ENCODE measurements at places on chromosomes 2 and 18.

DNA sequence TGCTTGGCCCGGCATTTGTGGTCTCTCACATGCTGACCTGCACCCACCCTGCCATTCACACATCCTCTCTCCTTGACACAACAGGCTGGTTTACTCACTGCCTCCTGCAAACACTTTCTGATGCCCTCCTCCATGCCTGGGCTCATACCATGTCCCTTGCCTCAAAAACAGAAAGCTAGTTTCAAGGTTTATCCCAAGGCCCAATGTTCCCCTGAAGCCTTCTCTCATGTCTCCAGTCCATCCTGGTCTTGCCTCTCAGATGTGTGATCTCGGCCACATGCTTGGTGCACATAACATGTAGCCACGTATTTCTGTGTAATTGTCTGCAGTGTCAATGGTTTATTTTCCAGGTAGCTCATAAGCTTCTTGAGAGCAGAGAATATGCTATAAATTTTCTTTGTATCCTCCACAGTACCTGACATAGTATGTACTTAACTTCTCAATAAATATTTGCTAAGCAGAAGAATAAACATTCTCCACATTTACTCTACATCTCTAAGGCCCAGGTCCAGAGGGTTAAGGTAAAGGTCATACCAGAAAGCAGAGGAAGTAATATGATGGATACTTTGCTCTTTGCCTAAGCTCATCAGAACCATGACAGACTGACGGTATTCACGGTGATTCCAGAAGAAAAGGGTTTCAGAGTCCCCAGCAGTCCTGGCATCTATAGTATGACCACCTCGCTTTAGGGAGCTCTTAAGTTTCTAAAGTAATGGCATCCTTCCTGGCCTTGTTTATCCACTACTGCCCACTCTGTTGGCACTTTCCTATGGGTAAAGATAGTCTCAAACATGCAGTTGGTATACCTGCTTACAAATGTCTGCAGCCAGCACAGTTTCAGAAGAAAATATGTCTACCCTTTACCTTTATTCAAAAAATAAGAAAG is 163.4 kb upstream of the ZFP36L2 start:
- no peak for DNase-seq

GRCh38 chr2:157444641-157445040 is 752 bp upstream of the CYTIP start:
- no peak for DNase-seq

- no peak for DNase-seq
These were observed 74.2 kb upstream of the MC4R start for GRCh38 chr18:60446821-60447220.

GRCh38 chr2:199804831-199805230 is 46.2 kb downstream of the FTCDNL1 start:
- DNase-seq: no peak

DNA sequence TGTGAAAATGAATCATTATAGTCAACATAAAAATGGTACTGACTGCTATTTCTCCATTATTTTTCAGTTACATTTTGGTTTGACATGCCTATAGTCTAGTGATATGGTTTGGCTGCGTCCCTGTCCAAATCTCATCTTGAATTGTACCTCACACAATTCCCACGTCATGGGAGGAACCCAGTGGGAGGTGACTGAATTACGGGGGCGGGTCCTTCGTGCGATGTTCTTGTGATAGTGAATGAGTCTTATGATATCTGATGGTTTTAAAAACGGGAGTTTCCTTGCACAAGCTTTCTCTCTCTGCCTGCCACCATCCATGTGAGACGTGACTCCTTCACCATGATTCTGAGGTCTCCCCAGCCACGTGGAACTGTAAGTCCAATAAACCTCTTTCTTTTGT is 70.3 kb downstream of the BAZ2B start:
- DNase-seq: no peak

GRCh38 chr2:20065885-20066602 is 14.6 kb upstream of the LAPTM4A start:
- DNase-seq: peak; percentile 90

GRCh38 chr2:111662039-111662770 is 221.8 kb downstream of the ANAPC1 start:
- no peak for DNase-seq

- DNase-seq: no peak
These were observed 39.2 kb downstream of the MREG start for GRCh38 chr2:215973954-215974699.

DNA sequence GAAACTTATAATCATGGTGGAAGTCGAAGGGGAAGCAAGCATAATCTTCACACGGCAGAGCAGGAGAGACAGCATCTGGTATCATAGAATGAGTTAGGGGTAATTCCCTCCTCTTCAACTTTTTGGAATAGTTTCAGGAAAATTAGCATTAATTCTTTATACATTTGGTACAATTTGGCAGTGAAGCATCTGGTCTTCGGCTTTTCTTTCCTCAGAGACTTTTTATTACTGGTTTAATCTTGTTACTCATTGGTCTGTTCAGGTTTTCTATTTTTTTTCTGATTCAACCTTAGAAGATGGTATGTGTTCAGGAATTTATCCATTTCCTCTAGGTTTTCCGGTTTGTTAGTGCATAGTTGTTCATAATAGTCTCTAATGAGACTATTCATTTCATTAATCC is 39.7 kb upstream of the ABCA12 start:
- no peak for DNase-seq

- no peak for DNase-seq
These were observed 8.1 kb upstream of the CCDC74B start for GRCh38 chr2:130152816-130153595.

GRCh38 chr2:234980451-234981187 is 28.8 kb downstream of the SH3BP4 start:
- peak; percentile 37 for DNase-seq

- no peak for DNase-seq
These were observed 59.2 kb downstream of the IL1R2 start for GRCh38 chr2:102050854-102051391.

DNA sequence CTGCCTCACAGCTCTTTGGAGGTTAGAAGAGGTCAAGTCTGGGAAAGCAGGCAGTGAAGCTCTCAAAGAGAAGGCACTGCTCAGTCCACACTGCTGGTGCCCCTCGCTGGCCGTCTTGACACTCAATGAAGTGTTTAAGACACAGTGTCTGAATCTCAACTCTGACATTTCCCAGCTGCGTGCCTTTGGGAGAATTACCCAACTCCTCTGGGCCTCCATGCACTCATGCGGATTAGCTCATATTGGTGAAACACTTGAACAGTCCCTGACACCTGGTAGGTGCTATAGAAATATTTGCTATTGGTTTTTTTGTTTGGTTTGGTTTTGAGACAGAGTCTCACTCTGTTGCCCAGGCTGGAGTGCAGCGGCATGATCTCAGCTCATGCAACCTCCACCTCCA is 281.0 kb downstream of the SRBD1 start:
- DNase-seq: no peak

- no peak for DNase-seq
These were observed 72.1 kb downstream of the PSMG2 start for GRCh38 chr18:12774982-12775381.

DNA sequence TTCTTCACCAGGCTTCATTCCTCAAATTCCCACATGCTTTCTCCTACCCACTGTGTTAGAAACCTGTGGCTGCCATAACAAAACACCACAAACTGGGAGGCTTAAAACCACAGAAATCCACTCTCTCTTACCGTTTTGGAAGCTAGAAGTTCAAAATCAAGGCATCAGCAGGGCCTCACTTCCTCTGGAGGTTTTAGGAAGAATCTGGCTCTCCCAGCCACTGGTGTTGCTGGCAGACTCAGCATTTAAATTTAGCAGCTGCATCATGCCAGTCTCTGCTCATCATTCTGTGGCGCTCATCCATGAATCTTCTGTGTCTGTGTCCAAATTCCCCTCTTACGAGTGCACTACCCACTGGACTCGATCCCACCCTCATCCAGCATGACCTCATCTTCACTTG is 248.5 kb downstream of the ZNF516 start:
- no peak for DNase-seq

DNA sequence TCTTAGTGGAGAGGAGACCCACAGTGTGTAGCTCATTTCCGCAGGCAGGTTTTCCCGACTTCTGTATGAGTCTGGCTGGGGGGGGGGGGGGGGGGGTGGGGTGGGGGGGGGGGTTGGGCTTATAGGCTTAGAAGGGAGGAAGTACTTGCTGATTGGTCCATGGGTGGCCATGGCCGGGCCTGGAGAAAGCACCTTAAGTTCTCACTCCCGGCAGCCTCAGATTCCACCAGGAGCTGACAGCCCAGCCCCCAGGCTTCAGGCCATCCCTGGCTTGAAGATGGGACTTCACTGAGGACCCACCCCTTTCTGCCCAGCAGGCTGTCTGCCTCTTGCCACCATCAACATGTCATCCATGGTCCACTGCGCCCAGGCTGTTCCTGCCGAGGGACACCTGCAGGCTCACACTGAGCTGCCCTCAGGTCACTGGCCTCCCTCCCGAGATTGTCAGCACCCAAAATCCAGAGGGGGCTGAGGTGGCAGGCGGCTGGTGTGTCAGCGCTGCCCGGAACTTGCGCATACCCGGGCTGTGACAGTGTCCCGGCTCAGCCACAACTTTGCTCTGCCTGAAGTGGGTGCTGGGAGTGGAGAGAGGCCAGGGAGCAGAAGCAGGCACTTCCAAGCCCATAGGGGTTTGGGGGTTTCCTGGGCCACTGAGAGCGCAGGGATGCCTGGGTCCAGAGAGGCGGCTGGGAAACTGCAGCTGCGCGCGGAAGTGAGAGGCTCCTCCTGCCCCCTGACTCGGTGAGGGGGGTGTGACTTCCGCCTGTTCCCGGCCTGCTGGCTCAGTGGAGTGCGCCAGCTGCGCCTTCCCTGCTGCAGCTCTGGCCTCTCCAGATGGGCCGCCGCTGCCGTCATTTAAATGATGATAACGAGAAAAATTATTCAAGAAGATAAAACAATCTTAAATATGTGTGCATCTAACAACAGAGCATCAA is 256.1 kb downstream of the RPRM start:
- no peak for DNase-seq

DNA sequence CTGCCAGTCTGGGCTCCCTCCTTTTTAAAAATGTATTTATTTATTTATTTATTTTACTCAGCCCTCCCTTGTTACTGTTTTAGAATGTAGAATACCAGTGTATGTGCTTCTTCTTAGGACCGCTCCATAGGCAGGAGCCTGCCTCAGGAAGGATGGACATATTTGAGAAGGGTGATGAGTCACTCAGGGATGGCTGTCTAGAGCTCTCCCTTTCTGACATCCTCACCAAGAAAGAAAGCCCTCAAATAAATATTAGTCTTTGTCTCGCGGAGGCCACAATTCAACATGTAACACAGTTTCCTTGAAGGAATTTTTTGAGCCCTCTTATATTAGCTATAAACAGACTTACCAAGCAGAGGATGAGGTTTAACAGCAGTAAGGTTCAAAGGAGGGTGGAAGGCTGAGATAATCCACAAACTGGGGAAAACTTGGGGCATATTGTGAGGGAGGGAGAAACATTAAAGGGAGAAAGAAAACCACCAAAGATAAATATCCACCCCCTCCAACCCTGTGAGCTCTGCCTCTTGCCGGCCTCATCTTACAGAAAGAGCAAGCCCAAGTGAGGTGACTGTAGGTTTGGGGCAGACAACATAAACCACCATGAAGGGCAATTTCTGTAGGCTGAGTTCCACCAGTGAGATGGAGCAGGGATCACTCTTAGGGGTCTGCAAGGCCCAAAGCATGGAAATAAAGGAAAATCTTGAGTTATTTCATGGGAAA is 163.4 kb downstream of the LRRTM1 start:
- DNase-seq: no peak

- no peak for DNase-seq
These were observed 75.9 kb upstream of the COL3A1 start for GRCh38 chr2:188898261-188898660.

DNA sequence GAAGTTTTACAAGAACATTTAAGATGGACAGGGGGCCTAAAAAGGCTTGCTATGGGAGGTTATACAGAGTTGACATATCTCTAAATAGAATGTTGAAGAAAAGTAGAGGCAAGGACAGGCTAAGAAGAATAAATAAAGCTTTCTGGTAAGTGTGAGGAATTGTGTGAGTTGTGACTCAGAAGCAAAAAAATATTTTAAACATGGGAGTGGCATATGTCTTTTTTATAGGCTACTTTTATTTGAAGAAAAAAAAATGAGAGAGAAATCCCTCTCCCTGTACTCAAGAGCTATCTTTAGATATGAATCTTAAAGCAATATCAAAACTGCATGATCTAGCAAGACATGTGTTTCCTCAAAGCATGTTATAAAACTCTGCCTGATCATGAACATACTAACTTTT is 41.1 kb downstream of the RAB3GAP1 start:
- no peak for DNase-seq

Measured in NCI-H1105 (cell line).